ENCODE measurements at places on chromosomes 13 and 19. TPM values are rescaled to one million over a fixed set of nuclear protein-coding genes. Genes with fewer than 3 reads are reported as not detected.

DNA sequence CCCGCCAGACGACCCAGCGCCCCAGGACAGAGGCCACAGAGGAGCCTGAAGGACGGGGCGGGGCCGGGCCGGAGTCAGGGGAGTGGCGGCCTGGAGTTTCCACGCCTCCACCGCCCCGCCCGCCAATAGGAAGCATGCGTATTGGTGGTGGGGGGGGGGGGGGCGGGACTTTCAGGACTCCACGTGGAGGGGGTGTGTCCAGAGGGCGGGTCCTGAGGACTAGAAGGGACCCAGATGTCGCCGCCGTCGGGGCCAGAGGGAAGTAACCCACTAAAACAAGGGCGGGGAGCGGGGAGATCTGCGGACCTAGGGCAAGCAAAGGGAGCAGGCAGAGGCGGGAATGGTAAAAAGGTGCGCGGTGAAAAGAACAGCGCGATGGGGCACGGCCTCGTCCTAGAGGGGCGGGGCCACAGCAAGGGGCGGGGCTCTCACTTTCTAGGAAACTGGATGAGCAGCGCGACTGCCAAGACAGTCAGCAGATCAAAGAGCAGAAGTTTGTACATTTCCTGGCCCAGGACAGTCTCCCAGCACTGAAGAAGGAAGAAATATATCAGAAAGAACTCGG is 2.8 kb upstream of the LENG1 start:
- H3K4me3 ChIP-seq = peak overlapping the region; percentile 22
- peak; percentile 83 for DNase-seq
- H3K27me3 ChIP-seq = peaks cover 39% of the 10 kb centered on the region
- no peaks in the 10 kb centered on the region for H3K36me3 ChIP-seq

GRCh38 chr13:66689628-66690027 is 540.5 kb downstream of the PCDH9 start:
- H3K36me3 ChIP-seq = no peaks in the 10 kb centered on the region
- peak; percentile 19 for DNase-seq
- no peaks in the 10 kb centered on the region for H3K27me3 ChIP-seq
- no peak overlapping the region for H3K4me3 ChIP-seq
- no peaks in the 10 kb centered on the region for H3K4me1 ChIP-seq

DNA sequence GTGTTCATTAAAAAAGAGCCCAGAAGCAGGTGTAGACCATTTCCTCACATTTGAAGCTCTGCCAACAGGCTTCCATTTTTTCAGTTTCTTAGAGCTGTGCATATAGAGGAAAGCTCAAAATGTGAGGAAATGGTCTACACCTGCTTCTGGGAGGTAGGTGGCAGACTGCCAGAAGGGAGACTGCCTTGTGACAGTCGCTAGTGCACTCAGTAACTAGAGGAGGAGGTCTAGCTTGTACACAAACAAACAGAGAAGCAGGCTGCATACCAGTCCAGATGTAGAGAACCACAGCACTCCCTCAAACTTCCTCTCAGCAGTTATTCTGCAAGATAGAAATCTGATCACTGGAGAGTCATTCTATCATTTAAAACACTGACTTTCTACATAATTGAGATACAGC is 800.2 kb downstream of the EFNB2 start:
- no peaks in the 10 kb centered on the region for H3K4me1 ChIP-seq
- H3K4me3 ChIP-seq = no peak overlapping the region
- no peak overlapping the region for H3K27ac ChIP-seq
- DNase-seq = no peak
- no peaks in the 10 kb centered on the region for H3K36me3 ChIP-seq

- H3K36me3 ChIP-seq = no peaks in the 10 kb centered on the region
- DNase-seq = no peak
- H3K27me3 ChIP-seq = no peaks in the 10 kb centered on the region
- no peak overlapping the region for H3K27ac ChIP-seq
- no peaks in the 10 kb centered on the region for H3K4me1 ChIP-seq
- H3K4me3 ChIP-seq = no peak overlapping the region
Observed at GRCh38 chr19:40453151-40453735, 9.1 kb upstream of the SERTAD3 start.

Gene KLF1
- total RNA-seq = 0.64 TPM

Gene C19orf33
- total RNA-seq = not detected

Gene WDR18
- 156 TPM for total RNA-seq

Gene NALCN
- 0.53 TPM for total RNA-seq
